ENCODE measurements at places on chromosomes 5 and 9.

- DNase-seq = no peak
Measured at GRCh38 chr5:76716456-76717157, 681 bp downstream of the F2R start.

- peak; percentile 94 for DNase-seq
Measured at GRCh38 chr5:96434201-96434645, 1.2 kb upstream of the PCSK1 start.

- DNase-seq = no peak
Measured at GRCh38 chr9:18359335-18359734, 114.6 kb upstream of the ADAMTSL1 start.

GRCh38 chr9:5418481-5418880 lies 19.2 kb downstream of the PLGRKT start:
- DNase-seq = no peak

GRCh38 chr9:1454616-1455347 lies 404.6 kb downstream of the DMRT2 start:
- no peak for DNase-seq

GRCh38 chr9:95120781-95121370 lies 196.6 kb downstream of the FANCC start:
- DNase-seq = no peak

DNA sequence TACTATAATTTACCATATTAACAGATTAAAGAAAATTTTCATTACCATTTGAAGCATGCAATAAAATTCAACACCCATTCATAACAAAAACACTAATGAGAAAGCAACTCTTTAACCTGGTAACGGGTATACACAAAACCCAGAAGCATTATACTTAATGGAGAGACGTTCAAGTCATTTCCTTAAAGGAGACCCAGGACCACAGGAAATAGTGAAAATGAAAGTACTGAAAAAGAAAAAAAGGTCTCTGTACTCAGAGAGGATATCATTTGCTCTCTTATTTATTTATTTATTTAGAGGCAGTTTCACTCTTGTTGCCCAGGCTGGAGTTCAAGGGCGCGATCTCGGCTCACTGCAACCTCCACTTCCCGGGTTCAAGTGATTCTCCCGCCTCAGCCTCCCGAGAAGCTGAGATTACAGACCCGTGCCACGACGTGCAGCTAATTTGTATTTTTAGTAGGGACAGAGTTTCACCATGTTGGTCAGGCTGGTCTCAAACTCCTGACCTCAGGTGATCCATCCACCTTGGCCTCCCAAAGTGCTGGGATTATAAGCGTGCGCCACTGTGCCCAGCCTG lies 61.6 kb downstream of the SETX start:
- DNase-seq = no peak

GRCh38 chr5:58330781-58331180 lies 129.1 kb downstream of the PLK2 start:
- no peak for DNase-seq

- no peak for DNase-seq
Measured at GRCh38 chr5:16428359-16428758, 37.2 kb downstream of the ZNF622 start.
